ENCODE measurements at places on chromosomes 11 and 22.
A peak's percentile ranks its signal among the peaks of the same experiment; 100 is the strongest.

DNA sequence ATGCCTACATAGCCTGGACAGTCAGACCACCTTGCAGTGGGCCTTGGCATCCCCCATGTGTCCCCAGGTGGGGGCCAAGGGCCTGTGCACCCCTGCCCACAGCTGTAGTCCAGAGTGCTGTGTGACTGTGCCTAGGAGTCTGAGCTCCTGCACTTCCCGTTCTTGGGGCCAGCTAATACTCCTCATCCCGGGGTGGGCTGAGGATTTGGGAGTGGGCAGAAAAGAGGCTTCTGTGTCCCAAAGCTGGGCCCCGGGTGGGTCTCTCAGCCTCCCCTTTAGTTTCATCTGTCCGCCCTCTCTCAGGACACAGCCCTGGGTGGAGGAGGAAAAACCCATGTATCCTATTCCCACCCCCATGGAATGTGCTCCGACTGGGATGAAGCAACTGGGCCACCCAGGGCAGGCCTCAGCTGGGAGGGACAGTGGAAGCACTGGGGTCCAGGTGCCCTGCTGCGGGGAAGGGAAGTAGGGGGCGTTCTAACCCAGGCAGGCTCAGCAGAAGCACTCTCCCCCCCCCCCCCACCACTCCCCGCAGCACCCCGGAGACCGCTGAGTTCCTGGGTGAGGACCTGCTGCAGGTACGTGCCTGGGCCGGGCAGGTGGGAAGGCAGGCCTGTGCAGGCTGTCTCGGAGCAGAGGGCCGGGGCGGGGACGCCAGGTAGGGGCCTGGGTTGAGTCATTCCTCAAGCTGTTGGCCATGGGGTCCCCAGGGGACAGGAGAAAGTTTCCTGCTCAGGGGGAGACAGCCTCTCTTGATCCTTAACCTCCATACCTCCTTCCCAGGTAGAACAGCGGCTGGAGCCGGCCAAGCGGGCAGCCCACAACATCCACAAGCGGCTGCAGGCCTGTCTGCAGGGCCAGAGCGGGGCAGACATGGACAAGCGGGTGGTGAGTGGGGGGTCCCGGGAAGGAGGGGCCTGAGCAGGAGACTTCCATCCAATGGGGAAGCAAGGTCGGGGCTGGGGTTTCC lies 1.4 kb downstream of the SH3BP1 start:
- DNase-seq, result peak; percentile 85

GRCh38 chr11:79807506-79807905 lies 366.7 kb upstream of the TENM4 start:
- no peak for DNase-seq

DNA sequence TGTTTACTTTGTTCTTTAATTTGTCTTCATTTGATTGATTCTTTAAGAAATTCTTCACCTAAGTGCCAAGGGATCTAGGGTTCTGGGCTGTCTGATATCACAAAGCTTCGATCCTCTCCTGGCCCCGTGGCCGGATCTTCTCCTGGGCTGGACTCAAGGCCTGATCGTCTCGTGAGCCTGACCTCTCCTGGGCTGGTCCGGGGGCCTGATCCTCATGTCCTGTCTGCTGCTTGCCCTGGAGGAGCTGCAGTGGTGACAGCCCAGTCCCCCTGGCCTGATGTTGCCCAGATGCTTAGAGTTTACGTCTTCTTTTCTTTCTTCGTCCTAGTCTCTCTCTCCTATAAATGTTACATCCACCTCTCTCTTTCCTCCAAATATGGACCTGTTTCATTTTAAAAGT lies 3.3 kb downstream of the NADSYN1 start:
- no peak for DNase-seq

DNA sequence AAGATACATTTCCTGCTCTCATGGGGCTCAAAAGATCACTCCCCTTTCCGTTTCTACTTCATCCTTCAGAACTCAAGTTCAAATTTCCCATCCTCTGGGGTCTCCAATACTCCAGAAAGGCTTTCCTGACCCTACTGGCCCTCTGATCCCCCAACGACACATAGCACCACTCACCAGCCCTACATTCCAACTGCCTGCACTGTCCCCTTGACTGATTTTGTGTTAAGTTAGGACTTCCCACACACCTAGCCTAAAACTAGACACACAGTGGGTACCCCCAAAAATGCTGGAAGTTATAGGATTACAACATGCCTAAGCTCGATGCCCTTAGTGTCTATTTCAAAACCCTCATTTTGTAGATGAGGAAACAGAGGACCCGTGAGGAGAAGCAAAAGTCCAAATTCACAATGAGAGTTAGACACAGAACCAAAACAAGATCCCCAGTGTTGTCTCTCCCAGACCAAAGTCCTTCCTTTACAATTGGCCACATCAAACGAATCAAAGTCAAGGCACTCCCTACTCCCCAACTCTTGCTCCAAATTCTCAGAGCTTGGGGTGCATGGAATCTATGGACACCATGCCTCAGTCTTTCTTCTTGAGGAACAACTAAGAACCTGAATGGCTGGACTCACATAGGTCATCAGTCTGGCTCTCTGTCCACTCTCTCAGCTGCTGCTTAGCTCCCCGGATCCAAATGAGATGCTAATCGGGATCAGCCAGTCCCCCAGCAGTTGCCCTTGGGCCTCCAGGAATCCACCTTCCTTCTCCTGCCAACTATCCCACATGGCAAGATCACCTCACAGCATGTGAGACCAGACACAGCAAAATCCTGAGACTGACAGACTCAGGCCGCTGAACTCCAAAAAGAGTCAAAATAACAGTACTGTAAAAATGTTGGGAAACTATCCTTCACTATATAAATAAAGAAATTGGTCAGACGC lies 1.7 kb downstream of the CLPB start:
- no peak for DNase-seq

GRCh38 chr11:64787526-64788320 lies 9.4 kb upstream of the SF1 start:
- DNase-seq, result peak; percentile 69
